ENCODE measurements at places on chromosomes 16 and 17.

GRCh38 chr17:34542700-34543336 is 36.6 kb upstream of the TMEM132E start:
- DNase-seq: no peak

DNA sequence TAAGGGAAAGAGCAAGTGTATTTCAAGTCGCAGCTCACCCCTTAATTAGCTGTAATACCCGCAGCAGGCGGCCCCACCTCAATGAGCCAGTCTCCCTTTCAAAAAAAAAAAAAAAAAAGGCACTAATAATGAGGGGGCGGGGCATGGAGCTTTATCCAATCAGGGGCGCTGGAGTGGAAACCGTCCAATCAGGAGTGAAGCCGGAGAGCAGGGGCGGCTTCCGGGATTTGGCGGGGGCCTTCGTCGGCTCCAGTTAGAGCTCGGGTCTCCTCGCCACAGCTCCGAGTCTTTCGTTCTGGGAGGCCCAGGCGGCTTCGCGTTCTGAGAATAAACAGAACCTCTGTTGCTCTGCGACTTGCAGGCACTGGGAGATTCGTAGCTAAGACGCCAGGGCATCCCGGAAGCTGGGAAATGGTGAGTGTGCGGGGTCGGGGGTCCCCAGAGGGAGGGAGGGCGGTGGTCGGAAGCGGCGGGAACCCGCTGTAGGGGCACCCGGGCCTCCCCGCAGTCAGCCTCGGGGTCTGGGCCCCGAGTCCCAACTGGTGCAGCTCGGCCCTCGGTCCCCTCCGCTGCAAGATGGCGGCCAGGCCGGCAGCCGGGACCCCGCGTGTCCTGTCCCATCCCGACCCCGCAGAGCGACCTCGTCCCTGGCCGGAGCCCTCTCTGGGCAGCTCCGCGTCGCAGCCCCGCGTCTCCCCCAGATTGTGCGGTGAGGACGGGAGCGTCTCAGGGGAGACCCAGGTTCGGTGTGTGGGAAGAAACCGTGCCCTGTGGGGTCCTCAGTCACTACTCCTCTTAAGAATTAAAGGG is at the start of gene ZNF267:
Gene ZNF267, plus strand, starts transcription at position 252 of the 810 bp plus-strand sequence. Its CDS starts 160 bp downstream, at position 412.
- DNase-seq: no peak

- no peak for DNase-seq
Measured at GRCh38 chr17:17024778-17025300, 17.4 kb upstream of the MPRIP start.

DNA sequence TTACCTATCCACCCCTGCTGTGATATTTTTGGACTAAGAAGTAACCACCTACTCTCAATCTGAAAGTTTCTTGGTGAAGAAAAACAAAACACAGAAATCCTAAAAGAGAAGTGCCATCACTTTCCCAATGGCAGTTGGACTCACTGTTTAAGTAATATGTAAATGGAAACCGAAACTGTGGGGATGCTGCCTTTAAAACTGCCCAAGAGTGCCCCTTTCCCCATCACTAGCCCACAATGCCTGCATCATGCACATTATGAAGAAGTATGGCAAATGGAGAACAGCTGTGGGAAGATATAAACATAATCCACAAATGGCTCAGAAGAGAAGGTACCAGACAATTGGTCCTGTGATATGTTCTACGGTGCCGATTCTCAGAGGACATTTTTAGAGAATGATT is 33.5 kb upstream of the SLC6A2 start:
- no peak for DNase-seq

Data from cortex of kidney (tissue), 1 donor.